ENCODE measurements at places on chromosomes 7 and 10.
A peak's percentile ranks its signal among the peaks of the same experiment; 100 is the strongest.

GRCh38 chr10:85916994-85917573, 449.5 kb downstream of the GRID1 start:
- H3K36me3 ChIP-seq, result no peaks in the 10 kb centered on the region
- no peaks in the 10 kb centered on the region for H3K27me3 ChIP-seq
- H3K4me1 ChIP-seq, result no peaks in the 10 kb centered on the region
- DNase-seq, result no peak
- no peak overlapping the region for H3K4me3 ChIP-seq

DNA sequence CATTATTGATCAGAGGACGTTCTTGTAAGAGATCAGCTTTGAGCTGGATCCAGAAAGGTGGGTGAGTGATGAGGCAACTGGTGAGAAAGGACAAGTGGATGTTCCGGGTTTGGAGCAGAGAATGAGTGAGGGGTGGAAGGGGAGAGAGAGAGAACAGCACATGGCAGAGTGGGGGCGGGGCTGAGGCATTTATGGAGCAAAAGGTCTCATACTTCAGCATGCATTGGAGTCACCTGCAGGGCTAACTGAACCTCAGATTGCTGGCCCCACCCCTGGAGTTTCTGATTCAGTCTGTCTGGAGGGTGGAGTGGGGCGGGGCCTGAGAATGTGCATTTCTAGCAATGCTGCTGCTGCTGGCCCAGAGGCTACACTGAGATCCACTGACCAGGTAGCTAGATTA, 71.2 kb downstream of the GOLGA7B start:
- no peak for DNase-seq
- no peaks in the 10 kb centered on the region for H3K4me1 ChIP-seq
- no peak overlapping the region for H3K27ac ChIP-seq

GRCh38 chr7:123711832-123712293, 36.9 kb downstream of the WASL start:
- DNase-seq, result no peak
- H3K27ac ChIP-seq, result no peak overlapping the region
- no peaks in the 10 kb centered on the region for H3K36me3 ChIP-seq
- H3K27me3 ChIP-seq, result no peaks in the 10 kb centered on the region
- no peaks in the 10 kb centered on the region for H3K4me1 ChIP-seq

DNA sequence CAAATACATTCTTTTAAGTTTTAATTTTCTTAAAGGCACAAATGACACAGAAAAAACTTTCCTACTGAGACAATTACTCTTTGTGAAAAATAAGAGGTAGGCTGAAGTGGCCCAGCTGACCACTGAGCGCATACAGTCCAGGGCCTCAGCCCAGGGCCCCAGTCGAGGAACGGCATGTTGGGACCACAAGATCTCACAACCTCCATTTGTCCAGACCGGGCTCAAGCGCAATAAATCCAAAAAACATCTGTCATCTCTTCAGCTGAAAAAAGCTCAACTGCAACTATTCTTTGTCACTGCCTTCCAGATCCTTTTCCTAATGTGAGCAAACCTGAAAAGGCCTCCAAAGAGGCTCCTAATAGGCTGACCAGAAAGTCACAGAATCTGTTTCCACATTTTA, 165.8 kb downstream of the SRPK2 start:
- no peaks in the 10 kb centered on the region for H3K27me3 ChIP-seq
- H3K4me1 ChIP-seq, result no peaks in the 10 kb centered on the region
- DNase-seq, result no peak
- H3K36me3 ChIP-seq, result no peaks in the 10 kb centered on the region
- H3K4me3 ChIP-seq, result no peak overlapping the region

GRCh38 chr10:72334825-72335393, 19.8 kb downstream of the DNAJB12 start:
- H3K27me3 ChIP-seq, result no peaks in the 10 kb centered on the region
- DNase-seq, result peak; percentile 92
- no peaks in the 10 kb centered on the region for H3K36me3 ChIP-seq
- peaks cover 26% of the 10 kb centered on the region for H3K4me1 ChIP-seq

DNA sequence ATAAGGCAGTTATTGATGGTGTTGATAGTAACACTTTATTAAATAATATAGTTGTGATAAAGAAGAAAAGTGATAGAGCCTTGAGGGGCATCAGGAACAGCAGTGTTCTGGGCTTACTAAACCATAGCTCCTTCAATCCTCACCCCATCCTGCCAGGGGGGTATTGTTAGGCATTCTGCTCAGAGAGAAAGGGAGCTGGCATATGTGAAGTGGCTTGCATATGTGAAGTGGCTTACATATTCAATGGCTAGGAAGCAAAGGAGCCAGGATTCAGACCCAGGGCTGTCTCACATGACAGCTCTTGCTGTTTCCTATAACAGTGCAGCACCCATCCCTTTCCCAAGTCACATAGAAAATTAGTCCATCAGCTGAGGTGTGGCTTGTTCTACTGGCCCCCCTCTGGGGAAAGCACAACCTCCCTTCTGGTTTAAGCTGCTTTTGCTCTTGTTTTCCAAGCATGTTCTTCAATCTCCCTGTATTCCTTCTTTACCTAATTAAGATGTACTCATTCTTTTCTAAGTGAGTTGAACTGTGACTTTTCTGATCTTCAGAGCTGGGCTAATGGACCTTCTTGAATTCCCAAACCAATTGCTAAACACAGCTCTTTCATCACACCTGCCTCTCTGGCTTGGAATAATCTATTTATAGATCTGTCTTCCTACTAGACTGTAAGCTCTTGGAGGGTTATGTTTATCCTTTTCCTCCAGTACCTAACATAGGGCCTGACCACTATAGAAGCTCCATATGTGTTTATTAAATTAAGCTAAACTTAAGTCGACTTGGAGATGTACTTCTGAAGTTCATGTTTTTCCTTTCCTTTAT, 108.7 kb upstream of the GLI3 start:
- H3K36me3 ChIP-seq, result no peaks in the 10 kb centered on the region
- no peak overlapping the region for H3K4me3 ChIP-seq
- no peaks in the 10 kb centered on the region for H3K27me3 ChIP-seq
- no peak for DNase-seq
- peaks cover 3% of the 10 kb centered on the region for H3K4me1 ChIP-seq
- H3K27ac ChIP-seq, result no peak overlapping the region

DNA sequence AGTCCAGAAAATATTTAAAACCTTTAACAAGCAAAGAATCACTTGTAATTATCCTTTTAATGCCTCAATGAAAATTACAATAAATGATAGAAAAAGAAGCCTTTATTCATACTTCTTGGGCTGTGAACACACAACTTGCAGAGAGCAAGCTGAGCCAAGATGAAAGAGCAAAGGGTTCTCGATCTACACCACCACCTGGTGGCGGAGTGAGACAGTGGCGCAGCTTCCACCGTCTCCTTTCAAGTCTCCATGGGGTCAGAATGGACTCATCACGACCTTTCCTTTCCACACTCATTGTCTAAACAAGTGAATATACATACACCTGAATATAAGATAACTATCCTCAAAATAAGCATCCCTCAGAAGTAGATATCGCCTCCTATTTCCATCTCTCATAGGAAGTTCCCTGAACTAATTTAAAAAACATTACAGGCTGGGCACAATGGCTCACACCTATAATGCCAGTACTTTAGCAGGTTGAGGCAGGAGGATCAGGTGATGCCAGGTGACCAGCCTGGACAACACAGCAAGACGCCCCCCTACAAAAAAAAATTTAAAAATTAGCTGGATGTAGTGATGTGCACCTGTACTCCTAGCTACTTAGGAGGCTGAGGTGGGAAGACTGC, 40.7 kb downstream of the ATE1 start:
- H3K36me3 ChIP-seq, result no peaks in the 10 kb centered on the region
- DNase-seq, result peak; percentile 25
- no peaks in the 10 kb centered on the region for H3K27me3 ChIP-seq
- H3K4me3 ChIP-seq, result no peak overlapping the region

All from uterus (tissue), 4 donors.